HCT116 (cell line): ENCODE measurements at places on chromosomes 6 and 20. TPM values are rescaled to one million over a fixed set of nuclear protein-coding genes. Genes with fewer than 3 reads are reported as not detected.

The SFTA2 gene
- not detected for total RNA-seq

The NKAIN4 gene
- not detected for total RNA-seq

- no peak overlapping the region for H3K27ac ChIP-seq
- 0 out of 2 replicates have a peak, but pooled peaks cover 5% of the 10 kb centered on the region for H3K36me3 ChIP-seq
- H3K4me1 ChIP-seq: peaks cover 40% of the 10 kb centered on the region
- no peaks in the 10 kb centered on the region for H3K27me3 ChIP-seq
- no peak for DNase-seq
Measured at GRCh38 chr6:39213195-39213920, 15.9 kb downstream of the KCNK5 start.

The FAXC gene
- total RNA-seq: 4.7 TPM

The ZNF165 gene
- 11.2 TPM for total RNA-seq

DNA sequence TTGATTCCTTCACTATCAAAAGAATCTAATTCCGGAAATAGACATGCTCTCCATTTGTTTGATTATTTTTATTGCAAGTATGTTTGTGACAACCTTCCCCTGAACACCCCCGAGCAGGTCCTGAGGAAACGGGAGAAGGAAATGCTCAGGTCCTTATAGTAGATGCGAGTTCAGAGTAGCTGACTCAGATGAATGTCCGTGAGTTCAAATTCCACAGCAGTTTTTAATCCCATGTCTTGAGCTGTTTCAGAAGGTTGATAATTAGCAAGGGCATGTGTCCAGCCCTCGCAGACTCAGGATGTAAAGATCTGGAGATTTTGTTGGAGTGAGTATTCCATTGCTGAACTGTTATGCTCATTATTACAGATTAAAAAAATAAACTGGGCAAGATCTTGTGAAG is 169.3 kb downstream of the BCAS1 start:
- DNase-seq: no peak
- peaks cover 35% of the 10 kb centered on the region for H3K4me1 ChIP-seq
- H3K4me3 ChIP-seq: no peak overlapping the region

DNA sequence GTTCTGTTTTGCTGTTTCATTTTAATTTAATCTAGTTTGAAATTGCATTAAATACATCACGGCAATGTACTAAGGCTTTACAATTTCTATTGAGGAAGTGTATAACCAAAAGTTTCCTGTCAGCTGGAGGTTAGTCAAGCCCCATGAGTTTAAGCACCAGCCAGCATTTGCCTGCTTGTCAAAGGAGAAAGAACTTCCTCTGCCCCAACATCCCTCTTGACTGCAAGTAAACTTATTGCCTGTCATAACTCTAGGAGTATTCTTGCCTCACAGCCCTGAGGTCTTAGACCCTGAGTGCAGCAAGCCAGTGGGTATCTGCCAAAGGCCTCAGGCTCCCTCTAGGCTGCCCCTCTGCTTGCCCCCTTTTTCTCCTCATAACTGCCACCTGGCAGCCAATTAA is 106.7 kb upstream of the INSM1 start:
- H3K4me3 ChIP-seq: no peak overlapping the region
- no peak for DNase-seq
- no peaks in the 10 kb centered on the region for H3K27me3 ChIP-seq
- H3K4me1 ChIP-seq: no peaks in the 10 kb centered on the region
- no peak overlapping the region for H3K27ac ChIP-seq

GRCh38 chr6:44007818-44008621 is 119.2 kb downstream of the MRPL14 start:
- H3K27ac ChIP-seq: no peak overlapping the region
- H3K4me3 ChIP-seq: no peak overlapping the region
- DNase-seq: no peak
- no peaks in the 10 kb centered on the region for H3K36me3 ChIP-seq
- H3K4me1 ChIP-seq: peaks cover 64% of the 10 kb centered on the region

The SGK2 gene
- 2.3 TPM for total RNA-seq

The CLPSL2 gene
- total RNA-seq: 1.7 TPM

- no peaks in the 10 kb centered on the region for H3K4me1 ChIP-seq
- no peak overlapping the region for H3K4me3 ChIP-seq
- no peaks in the 10 kb centered on the region for H3K36me3 ChIP-seq
- no peak for DNase-seq
Measured at GRCh38 chr6:90008908-90009501, 114.7 kb downstream of the GJA10 start.

The KIFC1 gene
- total RNA-seq: 84.7 TPM

DNA sequence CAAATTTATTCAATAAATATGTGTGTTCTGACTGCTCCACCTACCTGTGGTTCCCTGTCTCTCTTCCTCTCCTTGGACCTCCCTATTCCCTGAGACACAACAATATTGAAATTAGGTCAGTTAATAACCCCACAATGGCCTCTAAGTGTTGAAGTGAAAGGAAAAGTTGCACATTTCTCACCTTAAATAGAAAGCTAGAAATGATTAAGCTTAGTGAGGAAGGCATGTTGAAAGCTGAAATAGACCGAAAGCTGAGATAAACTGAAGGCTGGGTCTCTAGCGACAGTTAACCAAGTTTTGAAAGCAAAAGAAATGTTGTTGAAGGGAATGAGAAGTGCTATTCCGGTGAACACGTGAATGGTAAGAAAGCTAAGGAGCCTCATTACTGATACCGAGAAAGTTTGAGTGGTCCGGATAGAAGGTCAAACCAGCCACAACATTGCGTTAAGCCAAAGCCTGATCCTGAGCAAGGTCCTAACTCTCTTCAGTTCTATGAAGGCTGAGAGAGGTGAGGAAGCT is 34.1 kb downstream of the UST start:
- peaks cover 6% of the 10 kb centered on the region; the same call in 1 of the 2 replicates for H3K4me1 ChIP-seq
- no peak overlapping the region for H3K27ac ChIP-seq
- H3K27me3 ChIP-seq: no peaks in the 10 kb centered on the region
- DNase-seq: no peak
- no peaks in the 10 kb centered on the region for H3K36me3 ChIP-seq
- no peak overlapping the region for H3K4me3 ChIP-seq

DNA sequence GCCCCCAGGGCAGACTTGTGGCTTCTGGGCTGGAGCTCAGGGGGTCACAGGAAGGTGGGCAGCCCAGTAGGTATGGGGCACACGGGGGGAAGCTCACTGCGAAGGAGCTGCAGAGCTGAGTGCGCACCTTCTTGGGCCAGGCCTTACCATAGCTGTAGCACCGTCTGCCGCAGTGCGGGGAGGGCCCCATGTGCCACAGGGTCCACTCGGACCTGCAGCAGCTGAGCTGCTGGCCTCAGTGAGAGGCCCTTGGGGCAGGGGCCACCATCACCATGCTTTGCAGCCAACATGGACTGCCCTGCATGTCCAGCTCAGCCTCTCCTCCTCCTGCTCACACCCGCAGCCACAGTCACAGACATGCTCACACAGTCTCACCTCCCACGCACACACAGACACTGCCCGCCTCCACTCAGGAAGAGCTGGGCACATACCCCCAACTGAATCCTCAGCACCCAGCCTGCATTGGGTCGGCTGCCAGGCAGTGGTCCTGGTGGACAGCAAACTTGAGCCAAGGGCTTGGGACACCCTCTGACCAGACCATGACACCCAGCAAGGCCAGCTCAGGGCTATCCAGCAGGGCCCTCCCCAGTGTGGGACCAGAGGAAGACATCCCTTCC is 35.3 kb downstream of the YTHDF1 start:
- no peak overlapping the region for H3K27ac ChIP-seq
- no peak for DNase-seq
- H3K4me3 ChIP-seq: no peak overlapping the region
- no peaks in the 10 kb centered on the region for H3K27me3 ChIP-seq

- H3K4me3 ChIP-seq: no peak within 1 kb of the TSS
- no peak within 1 kb of the TSS for H3K27ac ChIP-seq
- no peak for DNase-seq
- no peaks in the 10 kb centered on the region for H3K36me3 ChIP-seq
- H3K27me3 ChIP-seq: no peaks in the 10 kb centered on the region
Measured at GRCh38 chr6:130222775-130223174, at the start of gene SAMD3. SAMD3 (minus strand) TSS chr6:130222951; CDS start chr6:130215273, 7,678 bp downstream.

DNA sequence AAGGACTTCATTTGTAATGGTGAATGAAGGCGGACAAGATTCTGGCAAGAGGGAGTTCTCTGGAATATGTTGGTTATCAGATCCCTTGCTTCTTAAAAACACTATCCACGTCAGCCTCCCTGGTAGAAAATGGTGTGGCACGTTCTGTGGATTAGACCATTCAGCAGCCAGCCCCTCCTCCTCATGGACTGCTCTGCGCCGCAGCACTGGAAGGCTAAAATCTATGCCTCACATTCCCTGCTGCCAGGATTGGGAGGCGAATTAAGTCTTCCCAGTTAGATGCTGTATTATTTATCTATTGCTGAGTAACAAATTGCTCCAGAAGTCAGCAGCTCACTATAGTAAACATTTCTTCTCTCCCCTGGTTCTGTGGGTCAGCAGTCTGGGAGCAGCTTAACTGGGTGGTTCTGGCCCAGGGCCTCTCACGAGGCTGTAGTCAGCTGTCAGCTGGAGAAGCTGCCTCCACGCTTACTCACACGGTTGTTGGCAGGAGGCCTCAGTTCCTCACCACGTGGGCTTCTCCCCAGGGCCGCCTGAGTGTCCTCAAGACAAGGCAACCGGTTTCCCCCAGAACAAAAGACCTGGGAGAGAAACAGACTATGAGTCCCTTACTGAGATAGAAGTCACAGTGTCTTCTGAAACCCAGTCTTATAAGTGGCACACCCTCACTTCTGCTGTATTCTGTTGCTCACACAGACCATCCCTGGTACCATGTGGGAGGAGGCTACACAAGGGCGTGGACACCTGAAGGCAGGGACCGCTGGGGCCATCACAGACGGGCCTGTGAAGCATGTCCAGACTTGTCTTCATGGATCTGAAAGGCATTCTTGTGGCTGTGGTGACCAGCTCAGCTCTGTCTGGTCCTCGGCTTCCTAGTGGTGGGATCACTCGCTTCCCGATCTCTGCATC is 101.0 kb downstream of the NRN1 start:
- no peaks in the 10 kb centered on the region for H3K27me3 ChIP-seq
- no peak overlapping the region for H3K27ac ChIP-seq
- H3K4me3 ChIP-seq: no peak overlapping the region
- H3K36me3 ChIP-seq: no peaks in the 10 kb centered on the region
- no peaks in the 10 kb centered on the region; the same call in 1 of the 2 replicates for H3K4me1 ChIP-seq

DNA sequence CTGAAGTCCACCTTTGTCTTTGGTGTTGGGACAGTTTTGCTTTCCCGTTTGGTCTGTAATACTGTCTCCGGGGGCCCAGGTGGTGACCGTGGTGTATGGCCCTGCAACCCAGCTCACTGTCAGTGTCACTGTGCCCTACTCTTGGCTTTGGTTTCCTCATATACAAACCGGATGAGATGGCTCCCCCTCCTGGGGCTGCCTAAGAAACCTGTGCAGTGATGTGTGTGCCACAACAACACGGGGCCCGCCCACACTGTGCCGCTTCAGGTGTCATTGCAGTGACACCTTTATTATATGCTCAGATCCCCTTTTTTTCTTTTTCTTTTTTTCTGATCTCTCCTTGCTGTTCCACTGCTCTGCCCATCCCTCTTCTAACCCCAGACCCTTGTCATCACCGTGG is 73.9 kb downstream of the RAMACL start:
- H3K27me3 ChIP-seq: no peaks in the 10 kb centered on the region
- peak; percentile 27 for DNase-seq
- H3K36me3 ChIP-seq: no peaks in the 10 kb centered on the region
- no peak overlapping the region for H3K27ac ChIP-seq
- H3K4me3 ChIP-seq: no peak overlapping the region

The TPBG gene
- total RNA-seq: 28.4 TPM

The MCHR2 gene
- not detected for total RNA-seq

- H3K4me3 ChIP-seq: no peak overlapping the region
- no peaks in the 10 kb centered on the region; the same call in 1 of the 2 replicates for H3K36me3 ChIP-seq
- H3K4me1 ChIP-seq: peaks cover 11% of the 10 kb centered on the region
- no peaks in the 10 kb centered on the region for H3K27me3 ChIP-seq
- H3K27ac ChIP-seq: no peak overlapping the region
Measured at GRCh38 chr20:25315418-25316210, 67.7 kb downstream of the PYGB start.

GRCh38 chr6:29567991-29568390 is 8.5 kb upstream of the UBD start:
- H3K4me3 ChIP-seq: no peak overlapping the region
- no peaks in the 10 kb centered on the region for H3K36me3 ChIP-seq
- H3K27me3 ChIP-seq: peaks cover 9% of the 10 kb centered on the region
- H3K4me1 ChIP-seq: no peaks in the 10 kb centered on the region
- no peak for DNase-seq
- no peak overlapping the region for H3K27ac ChIP-seq

DNA sequence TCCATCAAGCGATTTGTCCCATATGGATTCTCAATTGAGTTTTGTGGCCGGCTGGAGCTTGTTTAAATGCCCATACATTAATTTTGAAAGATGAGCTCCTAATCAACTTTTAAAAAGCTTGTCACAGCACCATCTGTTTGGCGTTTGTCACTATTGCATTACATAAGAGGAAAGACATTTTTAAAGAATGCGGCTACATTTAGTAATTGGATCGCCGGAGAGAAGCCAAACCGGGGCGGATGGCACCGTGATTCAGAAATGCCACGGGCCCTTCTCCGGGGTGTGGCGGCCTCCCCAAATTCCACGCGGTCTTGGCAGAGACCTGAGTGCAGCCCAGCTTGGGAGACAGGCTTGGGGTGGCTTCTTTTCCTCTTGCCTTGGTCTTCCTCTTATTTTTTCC is 67.7 kb upstream of the ZNFX1 start:
- no peak overlapping the region for H3K27ac ChIP-seq
- DNase-seq: no peak
- no peaks in the 10 kb centered on the region; the same call in 1 of the 2 replicates for H3K27me3 ChIP-seq
- H3K36me3 ChIP-seq: no peaks in the 10 kb centered on the region
- H3K4me3 ChIP-seq: no peak overlapping the region
- H3K4me1 ChIP-seq: no peaks in the 10 kb centered on the region

GRCh38 chr20:42613076-42613475 is 576.6 kb downstream of the PTPRT start:
- no peak for DNase-seq
- H3K36me3 ChIP-seq: no peaks in the 10 kb centered on the region
- no peak overlapping the region for H3K27ac ChIP-seq
- H3K4me1 ChIP-seq: no peaks in the 10 kb centered on the region

- DNase-seq: no peak
- H3K27me3 ChIP-seq: no peaks in the 10 kb centered on the region
- H3K36me3 ChIP-seq: no peaks in the 10 kb centered on the region
- H3K4me1 ChIP-seq: peaks cover 16% of the 10 kb centered on the region
- peak overlapping the region; percentile 78 for H3K27ac ChIP-seq
Measured at GRCh38 chr20:50172347-50173013, 18.1 kb upstream of the CEBPB start.

- no peak overlapping the region for H3K27ac ChIP-seq
- no peak for DNase-seq
- peaks cover 4% of the 10 kb centered on the region; the same call in 1 of the 2 replicates for H3K4me1 ChIP-seq
Measured at GRCh38 chr20:7935027-7935551, 5.2 kb downstream of the HAO1 start.
